Fibroblast of upper back skin (primary cell): ENCODE measurements at places on chromosomes 1 and 21.

DNA sequence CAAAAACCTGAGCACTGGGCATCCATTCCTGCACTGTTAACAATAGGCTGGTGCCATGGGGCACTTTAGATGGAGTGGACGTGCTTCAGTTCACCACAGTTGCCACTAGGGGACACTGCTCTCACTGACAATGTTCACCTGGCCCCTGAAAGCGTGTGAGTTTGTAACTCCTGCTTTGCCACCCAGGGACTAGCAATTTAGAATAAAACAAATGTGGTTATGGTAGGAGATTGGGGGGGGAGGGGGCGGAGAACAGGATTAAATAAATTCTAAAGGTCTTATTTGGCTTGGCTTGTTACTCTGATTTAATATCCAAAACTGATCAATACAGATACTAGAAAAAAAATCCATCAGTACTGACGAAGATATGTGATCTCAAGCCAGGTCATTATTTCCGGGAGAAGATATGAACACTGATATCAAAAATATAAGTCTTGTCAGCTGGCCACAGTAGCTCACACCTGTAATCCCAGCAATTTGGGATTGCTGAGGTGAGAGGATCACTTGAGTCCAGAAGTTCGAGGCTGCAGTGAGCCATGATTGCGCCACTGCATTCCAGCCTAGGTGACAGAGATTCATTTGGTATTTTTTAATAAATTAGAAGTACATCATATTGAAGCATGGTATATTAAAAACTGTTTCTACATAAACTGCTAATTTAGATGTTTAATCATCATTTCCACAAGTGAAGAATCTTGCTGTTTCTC is 23.2 kb downstream of the INTS7 start:
- DNase-seq = peak; percentile 68

DNA sequence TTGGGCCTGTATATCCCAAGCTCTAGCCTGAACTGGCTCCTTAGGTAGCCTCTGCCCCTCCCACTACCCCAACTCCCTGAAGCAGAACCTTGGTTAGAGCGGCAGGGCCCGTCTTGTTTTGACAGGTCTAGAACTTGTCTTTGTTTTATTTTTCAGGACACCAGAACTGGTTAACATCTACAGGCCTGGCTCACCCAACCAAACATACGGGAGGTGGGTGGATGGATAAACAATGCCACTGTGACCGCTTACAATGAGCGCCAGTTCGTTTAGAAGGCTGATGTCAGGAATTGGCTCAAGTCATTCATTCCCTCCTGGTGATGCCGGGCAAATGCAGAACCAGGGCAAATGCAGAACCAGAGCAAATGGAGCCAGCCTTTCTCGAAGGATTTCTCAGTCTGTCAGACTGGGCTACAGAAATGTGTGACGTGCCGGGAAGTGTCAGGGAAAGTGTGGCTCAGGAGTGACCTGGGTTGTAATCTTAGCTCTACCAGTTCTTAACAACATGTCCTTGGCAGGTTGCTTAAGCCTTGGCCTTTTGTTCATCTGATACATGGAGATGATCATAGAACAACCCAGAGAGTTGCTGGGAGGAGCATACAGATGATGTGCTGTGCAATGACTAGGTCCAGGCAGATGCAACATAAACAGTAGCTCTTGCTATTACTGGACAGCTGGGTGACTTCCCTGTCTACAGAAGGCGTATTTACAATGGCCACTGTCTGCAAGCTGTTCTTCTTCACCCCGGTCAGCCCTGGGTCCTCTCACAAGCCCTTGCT is 30.5 kb upstream of the BTG2 start:
- no peak for DNase-seq

GRCh38 chr1:59150577-59151386 is 146.1 kb upstream of the FGGY start:
- peak; percentile 100 for DNase-seq

GRCh38 chr1:65480684-65481405 is 60.4 kb downstream of the LEPR start:
- no peak for DNase-seq

DNA sequence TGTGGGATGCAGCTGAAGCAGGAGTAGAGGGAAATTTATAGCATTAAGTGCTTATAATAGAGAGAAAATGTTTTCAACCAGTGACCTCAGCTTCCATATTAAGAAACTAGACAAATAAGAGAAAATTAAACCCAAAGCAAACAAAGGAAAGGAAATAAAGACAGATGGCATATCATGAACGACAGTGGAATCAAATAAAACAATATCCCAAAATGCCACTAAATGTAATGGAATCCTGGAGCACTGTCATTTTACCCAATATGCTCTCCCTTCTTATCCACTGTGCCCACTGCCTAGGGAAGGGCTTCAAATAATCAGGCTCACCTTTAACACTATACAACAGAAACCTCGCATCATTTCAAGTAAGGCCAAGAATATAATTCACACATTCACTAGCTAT is 12.4 kb upstream of the CCN1 start:
- no peak for DNase-seq

DNA sequence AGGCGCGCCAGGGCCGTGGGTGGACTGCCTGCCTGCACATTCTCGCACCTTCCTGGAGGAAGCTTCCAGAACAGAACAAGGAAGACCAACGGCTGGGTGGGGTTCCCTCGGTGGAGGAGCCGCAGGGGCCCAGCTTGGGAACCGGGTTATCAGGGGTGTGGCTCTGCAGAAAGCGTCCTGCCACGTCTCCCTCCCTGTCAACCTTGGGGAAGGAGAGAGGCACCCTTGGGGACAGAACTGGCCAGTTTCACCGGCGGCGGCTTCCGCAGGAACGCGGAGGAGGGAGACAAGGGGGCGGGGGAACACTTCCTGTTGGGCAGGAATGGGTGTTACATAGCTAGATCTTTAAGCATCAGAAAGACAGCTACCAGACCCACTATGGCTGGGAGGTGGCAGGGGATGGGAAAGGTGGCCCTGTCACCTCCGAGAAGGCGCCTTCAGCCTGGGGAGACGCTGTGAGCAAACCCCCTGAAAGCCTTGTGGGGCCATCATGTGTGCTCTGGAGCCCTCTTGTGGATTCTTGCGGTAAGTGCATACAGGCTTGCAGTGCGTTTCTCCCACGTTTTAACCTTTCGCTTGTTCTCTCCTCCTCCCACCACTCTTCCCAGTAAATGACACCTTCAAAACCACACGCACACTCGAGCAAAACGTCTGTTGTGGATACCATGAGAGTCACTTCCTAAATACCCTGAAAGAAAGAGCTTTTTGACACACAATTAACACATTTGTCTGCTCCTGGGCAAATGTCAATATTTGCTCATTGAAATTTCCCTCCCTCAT is 3.8 kb upstream of the PLEKHA6 start:
- DNase-seq = peak; percentile 70

- peak; percentile 86 for DNase-seq
Observed at GRCh38 chr1:60281360-60281932, 207.9 kb upstream of the C1orf87 start.

- peak; percentile 69 for DNase-seq
Observed at GRCh38 chr21:45974073-45975019, 7.2 kb upstream of the COL6A1 start.

- DNase-seq = peak; percentile 59
Observed at GRCh38 chr1:222910699-222911098, 95.9 kb downstream of the DISP1 start.

- peak; percentile 73 for DNase-seq
Observed at GRCh38 chr1:115255154-115255553, 82.9 kb downstream of the NGF start.

DNA sequence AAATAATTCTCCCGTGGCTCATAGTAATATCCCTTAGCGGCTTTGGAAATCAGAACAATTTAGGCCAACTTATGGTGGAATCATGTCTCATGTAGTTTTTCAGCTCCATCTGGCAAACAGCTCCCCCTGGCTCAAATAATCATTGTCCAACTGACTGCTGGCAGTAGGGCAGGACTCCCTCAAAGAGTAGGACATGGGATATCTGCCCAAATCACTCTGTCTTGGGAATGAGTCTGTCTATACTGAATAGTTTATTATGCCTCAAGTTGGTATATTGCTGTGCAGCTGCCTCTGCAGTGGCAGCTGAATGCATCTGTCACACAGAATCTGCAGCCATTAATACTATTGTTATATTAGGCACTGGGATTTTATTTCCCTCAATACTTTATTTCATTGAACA is 255.7 kb downstream of the COL11A1 start:
- DNase-seq = peak; percentile 37

- peak; percentile 90 for DNase-seq
Observed at GRCh38 chr21:15009837-15010363, 54.9 kb downstream of the NRIP1 start.

GRCh38 chr1:24390924-24391782 is 22.4 kb downstream of the STPG1 start:
- DNase-seq = peak; percentile 82

DNA sequence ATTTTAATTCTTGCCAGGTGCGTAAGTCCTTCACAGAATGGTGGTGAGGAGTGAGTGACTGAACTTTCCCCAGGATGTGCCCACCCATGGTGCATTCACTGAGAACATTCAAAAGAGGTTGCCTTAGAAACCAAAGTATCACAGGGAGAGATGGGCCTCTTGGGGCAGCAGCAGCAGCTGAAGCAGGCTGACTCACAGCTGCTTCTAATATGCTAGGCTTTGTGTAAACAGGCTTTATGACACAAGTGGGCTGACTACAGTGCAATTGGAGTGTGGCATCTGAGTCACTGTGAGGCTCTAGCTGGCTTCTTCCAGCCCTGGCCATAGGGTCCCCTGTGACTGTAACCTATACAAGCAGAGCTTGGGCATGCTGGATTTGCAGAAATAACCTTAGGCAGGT is 12.6 kb downstream of the PIGP start:
- peak; percentile 93 for DNase-seq

- no peak for DNase-seq
Observed at GRCh38 chr1:114551400-114551799, 30.0 kb downstream of the BCAS2 start.

DNA sequence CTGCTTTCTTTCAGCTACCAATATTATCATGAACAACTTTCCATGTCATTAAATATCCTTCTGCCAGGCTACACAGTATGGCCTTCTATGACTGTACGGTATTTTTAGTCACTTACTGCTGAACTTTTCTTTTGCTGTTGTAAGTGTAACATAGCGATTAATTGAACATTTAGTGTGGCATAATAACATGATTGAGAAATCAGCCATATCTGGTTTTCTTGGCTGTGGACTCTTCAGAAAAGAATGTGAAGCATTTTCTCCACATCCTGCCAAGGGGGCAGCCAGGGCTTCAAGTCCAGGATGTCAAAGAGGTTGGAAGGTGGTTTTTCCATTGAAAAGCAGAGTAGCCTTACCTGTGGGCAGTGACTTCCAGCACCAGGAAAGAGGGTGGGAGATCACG is 8.8 kb upstream of the AHCYL1 start:
- DNase-seq = peak; percentile 91

DNA sequence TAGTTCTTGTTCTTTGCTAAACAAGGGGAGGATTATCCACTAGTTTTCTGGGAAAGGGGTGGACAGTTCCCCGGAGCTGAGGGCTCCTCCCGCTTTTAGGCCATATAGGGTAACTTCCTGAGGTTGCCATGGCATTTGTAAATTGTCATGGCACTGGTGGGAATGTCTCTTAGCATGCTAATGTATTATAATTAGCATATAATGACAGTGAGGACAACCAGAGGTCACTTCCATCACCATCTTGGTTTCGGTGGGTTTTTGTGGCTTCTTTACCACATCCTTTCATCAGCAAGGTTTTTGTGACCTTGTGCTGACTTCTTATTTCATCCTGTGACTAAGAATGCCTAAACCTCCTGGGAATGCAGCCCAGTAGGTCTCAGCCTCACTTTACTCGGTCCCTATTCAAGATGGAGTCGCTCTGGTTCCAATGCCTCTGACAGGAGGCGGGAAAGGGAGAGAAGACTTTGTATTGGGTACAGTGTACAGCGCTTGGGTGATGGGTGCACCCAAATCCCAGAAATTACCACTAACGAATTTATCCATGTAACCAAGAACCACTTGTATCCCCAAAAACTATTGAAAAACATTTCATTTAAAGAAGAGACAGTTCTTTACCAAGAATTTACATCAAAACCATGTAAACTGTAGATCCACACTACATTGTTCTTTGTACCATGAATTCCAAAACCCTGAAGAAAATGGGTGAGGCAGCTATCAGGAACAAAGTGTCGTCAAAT is 8.7 kb upstream of the SLC2A5 start:
- peak; percentile 69 for DNase-seq

GRCh38 chr21:26843933-26844257 is 1.3 kb downstream of the ADAMTS1 start:
- peak; percentile 66 for DNase-seq

- DNase-seq = no peak
Observed at GRCh38 chr1:23661887-23662286, 29.7 kb upstream of the RPL11 start.

- no peak for DNase-seq
Observed at GRCh38 chr1:71438626-71439025, 357.8 kb upstream of the ZRANB2 start.

GRCh38 chr1:22111115-22111514 is 31.8 kb downstream of the WNT4 start:
- DNase-seq = no peak

DNA sequence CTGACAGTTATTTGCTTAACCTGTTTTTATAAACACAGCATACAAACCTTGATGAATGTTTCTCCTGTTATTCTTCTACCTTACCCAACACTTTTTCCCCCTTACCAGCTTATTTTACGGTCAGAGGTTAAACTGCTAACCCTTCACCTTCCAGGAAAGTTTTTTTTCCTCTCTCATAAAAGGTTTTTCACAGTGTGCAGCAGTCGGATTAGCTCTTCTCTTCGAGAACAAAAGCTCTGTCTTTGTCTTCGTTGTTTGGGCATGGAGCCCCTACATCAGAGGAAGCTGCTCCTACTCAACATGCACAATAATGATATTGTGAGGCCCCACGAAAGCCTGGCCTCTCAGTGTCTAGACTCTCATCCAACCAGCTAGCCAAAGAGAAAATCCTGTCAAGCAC is 42.0 kb downstream of the DENND1B start:
- no peak for DNase-seq
